ENCODE measurements at places on chromosomes 3 and 15.

DNA sequence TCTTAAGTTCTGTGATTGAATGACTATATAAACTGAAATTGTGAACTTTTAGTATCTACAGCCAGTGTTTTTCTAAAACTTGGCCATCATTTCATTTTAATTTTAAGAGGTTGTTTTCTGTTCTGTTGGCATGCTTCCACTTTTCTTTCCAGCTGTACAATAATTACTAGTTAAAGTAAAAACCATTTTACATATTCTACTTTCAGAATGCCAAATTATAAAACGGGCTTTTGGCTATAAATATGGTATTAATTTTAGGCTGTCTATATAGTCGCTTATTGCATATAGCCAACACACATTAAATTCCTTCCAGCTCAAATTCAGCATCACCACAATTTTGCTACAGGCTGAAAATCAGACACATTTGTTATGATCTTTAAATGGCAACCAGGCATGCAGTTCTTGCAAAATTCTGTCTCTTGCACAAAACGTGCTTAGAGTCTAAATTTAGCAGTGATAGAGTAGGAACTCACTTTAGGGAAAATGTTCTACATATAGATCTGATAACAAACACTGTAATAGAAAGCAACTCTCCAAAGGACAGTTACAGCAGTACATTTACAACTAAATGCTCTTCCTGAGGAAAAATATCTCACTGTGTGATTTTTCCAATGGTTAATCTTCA is 81.1 kb downstream of the BTD start:
- no peak for DNase-seq

DNA sequence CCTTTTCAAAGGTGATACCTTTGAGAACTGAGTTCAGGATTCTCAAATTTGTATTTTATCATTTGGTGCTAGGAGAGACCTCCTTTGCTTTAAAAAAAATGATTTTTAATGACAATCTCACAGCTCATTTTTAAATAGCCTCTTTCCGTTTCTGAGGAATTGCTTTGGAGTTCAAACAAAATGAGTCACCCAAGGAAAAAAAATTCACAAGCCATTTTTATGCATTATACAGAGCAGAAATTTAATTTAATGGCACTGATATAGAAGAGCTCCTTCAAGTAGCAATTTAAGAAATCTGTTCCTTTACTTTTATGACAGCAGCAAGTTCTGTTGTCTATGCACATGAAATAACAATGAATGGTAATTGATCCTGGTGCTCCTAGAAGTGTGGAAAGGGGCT is 337.9 kb upstream of the KCNMB2 start:
- DNase-seq: no peak

DNA sequence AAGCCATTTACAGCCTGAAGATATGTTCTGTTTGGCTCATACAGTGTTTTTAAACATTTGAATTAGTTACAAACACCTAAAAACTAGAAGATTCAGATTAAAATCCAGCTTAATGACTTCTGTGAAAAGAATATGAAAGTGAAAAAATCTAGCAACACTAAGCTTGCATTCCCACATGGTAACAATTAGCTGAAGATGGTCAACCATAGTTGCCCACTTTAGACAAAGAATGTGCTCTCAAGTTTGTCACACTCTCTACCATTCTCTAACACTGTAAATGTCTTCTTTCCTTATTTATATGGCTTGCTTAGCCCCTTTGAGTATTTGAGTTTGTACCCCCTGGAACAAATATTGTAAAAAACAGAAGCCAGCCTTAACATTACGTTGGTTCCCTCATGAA is 32.7 kb downstream of the HDGFL3 start:
- no peak for DNase-seq

DNA sequence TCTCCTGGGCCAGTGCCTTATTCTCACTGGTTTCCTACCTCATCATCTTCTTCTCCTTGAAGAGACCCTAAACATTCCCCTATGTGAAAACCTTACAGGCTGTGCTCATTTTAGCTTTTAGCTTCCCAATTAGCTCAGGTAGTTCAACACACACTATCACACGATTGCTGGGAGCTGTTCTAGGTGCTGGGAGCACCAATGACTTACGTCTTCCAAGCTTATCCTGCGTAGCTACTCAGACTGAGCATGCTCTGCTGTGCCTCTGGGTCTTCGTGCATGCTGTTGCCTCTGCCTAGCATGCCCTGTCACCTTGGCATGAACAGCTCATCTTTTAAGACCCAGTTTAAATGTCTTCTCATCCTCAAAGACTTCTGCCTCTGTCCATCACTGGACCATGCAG is 55.7 kb upstream of the APEH start:
- no peak for DNase-seq

- no peak for DNase-seq
Measured at GRCh38 chr15:35546511-35547381, 781 bp upstream of the DPH6 start.

GRCh38 chr15:86337071-86337470 is 257.4 kb downstream of the AGBL1 start:
- DNase-seq: no peak

DNA sequence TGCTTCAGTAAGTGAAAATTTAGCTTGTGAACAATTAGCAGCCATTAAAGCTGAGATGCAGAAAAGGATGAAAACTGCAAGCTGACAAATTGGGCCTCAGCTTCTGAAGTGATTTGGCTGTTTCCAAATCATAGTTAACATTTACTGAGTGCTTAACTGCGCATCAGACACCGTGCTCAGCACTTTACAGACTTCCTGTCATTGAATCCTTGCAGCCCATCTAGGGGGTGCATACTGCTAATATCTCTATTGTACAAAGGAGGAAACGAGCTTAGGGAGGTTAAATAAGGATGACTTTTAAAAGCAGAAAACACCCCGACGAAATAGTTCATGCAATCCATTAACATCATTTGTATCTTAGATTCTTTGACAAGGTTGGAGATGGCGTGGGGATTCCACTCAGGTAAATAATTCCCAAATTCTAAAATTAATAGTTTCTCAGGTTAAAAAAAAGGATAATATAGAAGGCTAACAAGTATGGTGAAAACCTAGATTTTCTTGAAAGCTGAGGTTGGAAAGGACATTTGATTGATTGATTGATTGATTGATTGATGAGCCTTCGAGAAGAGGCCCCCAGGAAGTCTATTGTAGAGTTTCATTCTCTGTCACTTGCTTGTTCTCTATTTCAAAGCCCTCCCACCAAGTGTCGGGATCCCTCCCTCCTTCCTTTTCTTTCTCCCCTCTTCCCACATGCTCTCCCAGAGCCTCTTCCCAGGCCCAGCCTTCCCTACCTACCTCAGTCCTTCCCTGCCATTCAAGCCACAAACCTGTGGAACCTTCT is 23.5 kb upstream of the EPHB3 start:
- DNase-seq: no peak
